ENCODE measurements at places on chromosomes 13 and 19.

- no peak for DNase-seq
Observed at GRCh38 chr19:4675346-4675745, 5.2 kb upstream of the MYDGF start.

- no peak for DNase-seq
Observed at GRCh38 chr13:80262051-80262695, 78.8 kb downstream of the SPRY2 start.

GRCh38 chr19:55702131-55702627 is 27.2 kb downstream of the EPN1 start:
- DNase-seq, result no peak

- DNase-seq, result no peak
Observed at GRCh38 chr13:96967248-96967745, 27.0 kb downstream of the OXGR1 start.

GRCh38 chr13:21884299-21884909 is 213.5 kb downstream of the FGF9 start:
- no peak for DNase-seq

- DNase-seq, result no peak
Observed at GRCh38 chr19:51114087-51114729, 6.0 kb upstream of the CTU1 start.

GRCh38 chr13:44300895-44301638 is 72.6 kb upstream of the SERP2 start:
- no peak for DNase-seq
